Hematopoietic multipotent progenitor cell treated with erythropoietin and hydrocortisone succinate and interleukin-3 and kit ligand, for 15 days (in vitro differentiated cells): ENCODE measurements at places on chromosomes 7 and 10.
A peak's percentile ranks its signal among the peaks of the same experiment; 100 is the strongest.

GRCh38 chr10:75971402-75972211 is 540.2 kb downstream of the LRMDA start:
- DNase-seq, result no peak

- DNase-seq, result no peak
Observed at GRCh38 chr7:30618961-30619360, 24.3 kb downstream of the GARS1 start.

DNA sequence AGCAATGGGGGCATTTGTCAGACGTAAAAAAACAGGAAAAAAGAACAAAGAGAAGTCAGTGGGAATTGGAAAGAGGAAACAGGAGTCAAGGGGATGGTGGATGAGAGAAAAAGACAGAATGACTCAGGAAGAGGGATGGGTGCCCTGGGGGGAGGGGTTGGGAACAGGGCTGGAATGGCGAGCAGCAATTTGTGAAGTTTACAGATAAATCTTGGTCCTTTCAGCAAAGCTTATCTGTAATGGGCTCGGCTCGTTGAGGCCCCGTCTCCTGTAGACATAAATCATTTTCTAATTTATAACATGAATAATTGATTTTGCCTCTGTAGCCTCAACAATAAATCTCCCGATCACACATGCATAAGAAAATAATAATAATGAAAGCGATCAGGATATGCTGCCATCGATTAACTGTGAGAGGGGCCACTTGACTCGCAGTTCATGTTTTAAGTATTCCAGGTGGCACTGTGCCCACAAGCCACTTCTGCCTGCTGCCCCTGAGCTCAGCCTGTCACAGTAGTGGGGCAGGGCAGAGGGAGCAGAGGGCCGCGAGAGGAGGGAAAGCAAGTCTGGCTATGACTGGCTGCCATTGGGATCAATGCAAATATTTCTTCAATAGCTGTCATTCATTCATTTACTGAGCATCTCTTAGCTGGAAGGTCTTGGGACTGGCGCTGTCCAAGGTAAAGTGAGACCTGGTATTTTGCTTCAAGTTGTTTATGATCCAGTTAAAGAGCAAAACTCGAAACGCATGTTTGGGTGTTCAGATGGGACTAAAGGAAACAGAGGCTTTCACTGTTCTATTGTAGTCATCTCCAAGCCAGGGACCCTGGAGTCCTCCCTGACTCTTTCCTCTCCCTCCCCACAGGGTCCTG is 47.4 kb upstream of the R3HCC1L start:
- no peak for DNase-seq

- no peak for DNase-seq
Observed at GRCh38 chr7:13801669-13802068, 187.8 kb downstream of the ETV1 start.

DNA sequence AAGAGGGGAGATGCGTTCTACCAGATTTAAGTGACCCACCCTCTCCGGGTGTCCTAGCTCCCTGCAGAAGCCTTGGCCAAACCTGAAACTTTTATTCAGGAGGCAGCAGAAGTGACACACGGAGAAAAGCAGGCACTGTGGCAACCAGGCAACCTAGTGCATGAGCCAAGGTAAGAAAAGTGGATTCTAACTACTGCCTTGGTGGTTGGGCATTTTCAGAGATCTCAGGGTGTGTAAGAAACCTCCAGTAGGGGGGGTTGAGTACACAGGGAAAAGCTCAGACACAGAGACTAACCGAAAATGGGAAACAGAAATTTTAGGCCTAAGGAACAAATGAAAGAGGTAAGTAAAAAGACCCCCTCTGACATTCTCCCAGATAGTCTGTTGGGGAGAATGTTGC is 645.7 kb downstream of the ANKRD7 start:
- DNase-seq, result no peak

- no peak for DNase-seq
Observed at GRCh38 chr7:66687186-66687585, 53.3 kb upstream of the RABGEF1 start.

GRCh38 chr7:119694506-119694905 is 578.5 kb upstream of the KCND2 start:
- no peak for DNase-seq

GRCh38 chr10:126185676-126186447 is 202.4 kb downstream of the ADAM12 start:
- DNase-seq, result no peak

GRCh38 chr10:46239993-46240683 is 46.7 kb upstream of the ANTXRL start:
- DNase-seq, result no peak

- DNase-seq, result no peak
Observed at GRCh38 chr7:115631782-115632181, 398.8 kb downstream of the TFEC start.

DNA sequence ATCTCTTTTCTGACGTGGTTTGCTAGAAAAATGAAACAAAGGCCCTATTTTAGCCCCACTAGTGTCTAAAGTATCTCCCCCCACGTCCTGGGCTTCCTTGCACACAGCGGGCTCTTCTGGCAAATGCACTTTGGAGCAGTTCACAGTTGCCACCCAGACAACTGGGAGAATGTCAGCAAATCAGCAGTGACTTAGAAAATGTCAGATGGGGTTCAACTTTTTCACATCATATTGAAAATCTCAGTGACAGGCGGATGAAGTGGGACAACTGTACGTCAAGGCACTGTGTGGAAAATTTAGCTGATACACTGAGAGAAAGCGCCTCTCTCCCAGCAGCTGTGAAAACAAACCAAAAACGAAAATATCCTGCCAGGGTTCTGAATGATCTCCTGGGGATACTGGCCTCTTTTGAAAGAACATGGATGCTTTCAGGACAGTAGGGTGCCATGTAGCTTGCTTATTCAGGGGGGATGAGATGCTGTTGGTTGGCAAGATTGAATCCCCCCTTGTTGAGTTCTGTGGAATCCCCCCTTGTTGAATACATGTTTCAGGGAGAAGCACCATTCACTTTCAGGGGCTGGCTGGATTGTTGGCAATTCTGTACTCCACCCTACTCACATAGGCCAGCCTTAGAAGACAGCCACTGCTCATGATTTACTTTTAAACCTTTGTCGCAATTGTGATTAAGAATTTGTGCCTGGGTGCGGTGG is 372.8 kb upstream of the CELF2 start:
- DNase-seq, result no peak

GRCh38 chr10:101601541-101601940 is 13.4 kb downstream of the DPCD start:
- peak; percentile 60 for DNase-seq

DNA sequence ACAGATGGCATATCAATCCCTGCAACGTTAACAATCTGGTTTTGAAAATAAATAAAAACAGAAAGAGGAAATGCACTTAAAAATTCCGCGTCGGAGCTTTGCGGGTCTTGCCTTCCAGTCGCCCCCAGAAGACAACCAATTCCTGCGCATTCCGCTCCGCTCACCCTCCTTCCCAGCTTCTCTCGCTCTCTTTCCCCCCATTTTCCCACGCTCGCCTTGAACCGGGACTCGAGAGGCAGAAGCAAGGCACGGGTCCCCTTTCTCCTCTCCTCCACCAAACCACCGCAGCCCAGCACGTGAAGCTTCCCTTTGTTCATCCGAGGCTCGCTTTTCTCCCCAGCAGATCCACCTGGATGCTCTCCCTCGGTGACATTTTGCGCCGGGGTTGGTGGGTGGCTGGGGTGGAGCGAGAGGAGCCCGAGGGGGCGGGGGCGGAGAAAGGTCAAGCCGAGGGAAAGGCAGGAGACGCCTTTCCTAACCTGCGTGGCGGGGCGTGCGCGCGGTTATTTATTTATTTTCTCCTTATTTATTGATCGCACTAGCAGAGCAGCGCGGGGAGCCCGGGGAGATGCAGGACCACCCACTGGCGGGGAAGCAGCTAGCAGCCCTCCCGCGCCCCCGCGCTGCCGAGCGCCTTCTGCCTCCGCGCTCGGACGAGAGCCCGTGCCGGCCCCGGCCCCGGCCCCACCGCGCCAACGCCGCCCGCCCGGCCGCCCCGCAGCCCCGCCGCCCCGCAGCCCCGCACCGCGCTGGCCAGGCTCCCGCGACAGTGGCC is at the start of gene KCND2:
KCND2 (plus strand) TSS at position 475 of the 775 bp plus-strand sequence.
- no peak for DNase-seq

DNA sequence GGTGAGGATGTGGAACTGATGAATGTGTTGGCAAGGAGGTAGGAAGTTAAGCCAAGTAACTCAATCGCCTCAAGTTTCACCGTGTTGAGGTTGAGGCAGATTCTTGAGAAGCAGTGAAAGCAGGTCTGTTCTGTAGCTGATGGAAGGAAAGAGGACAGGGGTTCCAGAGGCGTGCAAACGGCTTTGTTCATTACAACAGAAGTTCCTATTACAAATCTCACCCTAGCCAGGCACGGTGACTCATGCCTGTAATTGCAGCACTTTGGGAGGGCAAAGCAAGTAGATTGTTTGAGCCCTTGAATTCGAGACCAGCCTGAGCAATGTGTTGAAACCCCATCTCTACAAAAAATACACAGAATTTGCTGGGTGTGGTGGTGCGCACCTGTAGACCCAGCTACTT is 36.9 kb upstream of the PTF1A start:
- no peak for DNase-seq

DNA sequence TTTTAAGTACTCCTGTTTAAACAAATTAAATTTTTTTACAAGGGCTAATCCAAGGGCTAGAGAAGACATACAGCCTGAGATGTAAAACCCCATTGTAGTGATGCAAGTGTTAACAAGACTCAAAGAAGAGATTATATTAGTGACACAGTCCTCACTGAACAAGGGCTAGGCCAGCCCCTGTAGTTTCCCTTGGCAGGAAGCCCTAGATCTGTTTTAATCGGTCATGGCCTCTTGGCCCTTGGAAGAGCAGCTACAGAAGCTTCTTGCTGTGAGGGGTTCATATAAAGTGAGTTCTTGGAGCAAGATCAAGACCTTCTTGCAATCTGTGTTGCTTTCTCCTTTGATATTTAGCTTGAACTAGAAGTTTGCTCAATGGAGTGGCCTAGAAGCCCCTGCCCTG is 1339.4 kb downstream of the XPNPEP1 start:
- DNase-seq, result no peak

- no peak for DNase-seq
Observed at GRCh38 chr7:139297795-139298194, 43.3 kb upstream of the FMC1 start.

DNA sequence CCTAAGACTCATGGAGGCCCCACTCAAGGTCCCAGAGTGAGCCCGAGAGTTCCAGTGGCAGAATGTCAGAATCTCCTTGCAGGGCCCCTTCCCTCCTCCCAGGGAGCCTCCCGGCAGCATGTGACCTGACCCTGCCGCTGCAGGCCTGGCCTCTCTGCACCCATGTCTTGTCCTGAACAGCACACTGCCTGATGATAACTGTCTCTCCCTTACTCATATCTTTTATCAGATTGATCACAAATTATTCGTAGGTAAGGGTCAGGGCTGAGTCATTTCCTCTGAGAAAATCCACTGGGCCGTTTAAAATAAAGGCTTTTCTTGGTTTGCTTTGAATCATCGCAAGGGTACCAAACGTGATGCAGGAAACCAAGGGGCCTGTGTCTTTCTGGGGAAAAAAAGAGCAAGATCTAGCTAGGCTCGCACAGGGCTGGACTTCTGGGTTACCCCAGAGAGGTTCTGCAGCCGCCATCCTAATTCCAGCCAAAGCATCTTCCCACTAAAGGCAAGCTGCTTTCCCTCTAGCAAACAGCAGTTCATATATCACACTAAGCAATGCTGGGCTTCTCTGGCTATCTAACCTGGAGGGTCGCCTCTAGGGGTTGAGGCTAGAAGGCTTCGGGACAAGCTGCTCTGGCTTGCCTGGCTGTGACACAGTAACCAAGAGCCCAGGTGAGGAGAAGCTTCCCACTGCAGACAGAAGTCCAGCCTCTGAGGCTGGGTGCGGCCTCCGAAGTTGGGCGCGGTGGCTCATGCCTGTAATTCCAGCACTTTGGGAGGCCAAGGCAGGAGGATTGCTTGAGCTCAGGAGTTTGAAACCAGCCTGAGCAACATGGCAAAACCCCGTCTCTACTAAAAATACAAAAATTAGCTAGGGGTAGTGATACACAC is 104.9 kb downstream of the SPDYE5 start:
- DNase-seq, result no peak

DNA sequence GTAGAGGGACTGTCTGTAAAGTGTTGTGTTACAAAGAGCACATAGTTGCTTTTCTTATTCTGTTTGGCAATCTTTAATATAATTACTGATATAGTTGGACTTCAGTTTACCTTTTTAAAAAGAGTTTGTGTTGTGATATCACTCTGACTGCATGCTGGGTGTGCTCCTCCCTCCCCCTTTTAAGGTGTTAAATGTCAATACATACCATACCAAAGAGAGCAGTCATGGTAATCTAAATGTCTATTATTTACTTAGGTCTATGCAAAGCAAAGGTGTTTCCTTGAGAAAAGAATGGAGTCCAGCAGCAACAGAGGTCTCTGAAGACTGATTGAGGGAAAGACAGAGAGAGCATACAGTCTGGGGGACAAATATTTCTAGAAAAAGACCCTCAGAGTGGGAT is 275.1 kb upstream of the NRP1 start:
- no peak for DNase-seq
